ENCODE measurements at places on chromosomes 6 and 20. TPM values are rescaled to one million over a fixed set of nuclear protein-coding genes. Genes with fewer than 3 reads are reported as not detected.

GRCh38 chr6:158022749-158023596 lies 41.3 kb downstream of the SYNJ2 start:
- no peak for DNase-seq

GRCh38 chr20:62734881-62735280 lies 26.2 kb downstream of the NTSR1 start:
- no peak for DNase-seq

GRCh38 chr6:104638841-104639290 lies 220.9 kb downstream of the HACE1 start:
- no peak for DNase-seq

GRCh38 chr6:90253631-90254030 lies 43.0 kb downstream of the BACH2 start:
- DNase-seq: peak; percentile 61

DNA sequence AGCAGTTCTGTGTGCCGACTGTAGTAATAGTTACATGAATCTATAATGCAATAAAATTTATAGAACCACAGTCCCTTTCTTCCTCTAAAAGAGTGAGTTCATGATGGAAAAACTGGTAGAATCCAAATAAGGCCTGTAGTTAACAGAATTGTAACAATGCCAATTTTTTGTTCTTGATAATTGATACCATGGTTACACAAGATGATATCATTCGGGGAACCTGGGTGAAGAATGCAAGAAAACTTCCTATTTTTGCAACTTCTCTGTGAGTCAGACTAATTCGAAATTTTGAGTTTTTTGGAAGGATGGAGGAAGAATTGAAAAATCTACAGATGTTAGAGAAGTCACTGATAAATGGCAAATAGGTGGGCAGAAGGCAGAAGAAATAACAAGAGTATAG lies 381.8 kb downstream of the CDKAL1 start:
- peak; percentile 48 for DNase-seq

BEND6 gene
- total RNA-seq: 10.6 TPM

- DNase-seq: peak; percentile 69
Measured at GRCh38 chr6:107152638-107153430, 37.5 kb upstream of the BEND3 start.

GRCh38 chr6:98324446-98324845 lies 509.9 kb upstream of the POU3F2 start:
- no peak for DNase-seq

- peak; percentile 46 for DNase-seq
Measured at GRCh38 chr6:53679446-53679933, 13.9 kb upstream of the KLHL31 start.

DNA sequence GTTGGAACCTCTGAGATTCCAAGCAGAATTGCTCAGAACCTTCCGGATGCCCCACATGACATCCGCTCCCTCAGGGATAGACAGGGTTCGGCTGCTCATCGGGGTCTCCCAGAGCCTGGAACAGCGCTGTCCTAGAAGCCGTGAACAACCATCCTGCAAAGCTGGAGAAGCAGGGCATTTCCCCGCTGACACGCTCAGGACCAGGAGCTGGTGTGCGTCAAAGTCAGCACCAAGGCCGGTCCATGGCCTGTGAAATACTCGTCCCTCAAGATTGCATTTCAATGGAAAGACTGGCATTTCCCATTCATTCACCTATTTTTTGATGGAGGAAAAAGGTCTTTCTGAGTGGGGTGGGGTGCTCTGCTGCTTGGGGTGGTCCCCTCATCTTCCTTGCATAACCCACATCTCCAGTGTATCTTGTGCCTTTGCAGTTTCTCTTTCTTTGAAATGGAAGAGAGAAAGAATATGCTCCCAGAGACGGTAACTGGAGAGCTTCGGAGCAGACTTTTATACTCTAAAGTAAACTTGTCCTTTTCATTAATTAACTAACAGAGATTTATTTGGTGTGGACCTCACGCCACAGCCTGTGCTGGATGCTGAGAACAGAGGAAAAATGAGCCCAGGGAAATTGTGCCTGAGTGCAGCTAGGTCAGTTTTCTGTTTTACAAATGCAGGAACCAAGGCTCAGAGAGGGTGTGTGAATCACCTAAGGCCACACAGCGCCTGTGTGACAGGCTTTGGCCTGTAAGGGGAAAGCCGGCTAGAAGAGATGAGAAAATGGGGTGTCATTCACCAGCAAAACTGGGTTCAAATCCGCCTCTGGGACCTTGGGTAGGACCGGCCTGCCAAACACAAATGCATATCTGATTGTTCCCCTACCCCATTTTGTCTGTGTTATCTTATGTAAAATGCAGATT lies 52.4 kb downstream of the RBM38 start:
- DNase-seq: no peak

- no peak for DNase-seq
Measured at GRCh38 chr6:144418959-144419545, 133.9 kb downstream of the UTRN start.

MATN4 gene
- total RNA-seq: not detected

DNA sequence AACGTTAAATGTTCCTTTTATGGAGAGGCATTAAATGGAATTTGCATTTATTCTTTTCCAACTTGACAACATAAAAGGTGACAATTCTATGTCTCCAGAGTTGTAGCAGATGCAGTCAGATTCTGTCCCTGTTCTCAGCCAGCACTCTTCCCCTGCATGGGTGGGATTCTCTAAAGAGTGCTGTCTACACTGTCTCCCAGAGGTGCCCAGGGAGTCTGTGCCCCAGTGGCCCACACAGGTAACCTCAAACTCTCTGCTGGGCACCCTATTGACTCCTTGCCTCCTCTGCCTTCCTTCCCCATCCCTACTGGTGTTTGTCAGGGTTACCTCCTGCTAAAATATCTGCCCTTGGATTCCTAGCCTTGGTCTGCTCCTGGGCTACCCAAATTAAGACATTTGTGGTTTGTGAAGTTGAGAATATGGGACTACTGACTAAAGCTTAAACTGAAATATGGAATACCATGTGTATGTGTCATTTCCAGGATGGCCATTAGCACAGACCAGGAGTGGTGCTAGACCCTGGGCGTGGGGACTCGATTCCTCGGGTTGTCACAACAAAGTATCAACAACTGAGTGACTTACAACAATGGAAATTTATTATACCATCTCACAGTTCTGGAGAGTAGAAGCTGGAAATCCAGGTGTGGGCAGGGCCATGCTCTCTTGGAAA lies 284.7 kb downstream of the CDH26 start:
- DNase-seq: peak; percentile 35

DNA sequence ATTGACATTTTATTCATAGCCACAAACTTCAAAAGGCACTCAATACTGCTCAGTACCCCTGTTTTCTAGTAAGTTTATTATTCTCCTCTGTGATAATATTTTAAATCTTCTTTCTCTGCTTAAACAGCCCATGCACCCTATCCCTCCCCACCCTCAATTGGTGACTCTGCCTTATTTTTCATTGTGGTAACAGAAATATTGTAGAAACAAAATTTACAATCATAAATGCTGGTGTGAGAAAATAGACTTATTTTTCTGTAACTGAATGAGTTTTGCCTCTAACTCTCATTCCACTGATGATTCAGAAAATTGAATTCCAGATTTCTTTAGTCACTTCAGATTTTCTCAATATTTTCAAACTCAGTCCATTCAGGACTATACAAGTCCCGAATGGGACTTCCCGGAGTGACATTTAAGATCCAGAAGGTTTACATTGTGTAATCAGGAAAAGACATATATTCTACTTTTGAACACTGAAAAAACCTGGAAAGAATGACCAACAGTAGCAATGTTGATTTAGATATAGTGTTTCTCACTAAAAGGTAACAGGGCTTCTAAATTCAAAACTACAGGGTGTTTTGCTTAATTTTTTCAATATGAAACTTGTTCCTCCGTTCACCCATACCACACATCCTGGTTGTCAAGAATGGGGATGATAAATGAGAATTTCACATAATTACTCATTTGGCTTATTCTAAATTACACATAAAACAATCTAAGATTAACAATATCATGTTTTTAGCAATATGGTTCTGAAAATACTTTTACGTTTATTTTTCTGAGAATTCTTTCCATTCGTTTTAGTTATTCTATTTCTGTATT lies 34.8 kb upstream of the UST start:
- DNase-seq: peak; percentile 57

DNA sequence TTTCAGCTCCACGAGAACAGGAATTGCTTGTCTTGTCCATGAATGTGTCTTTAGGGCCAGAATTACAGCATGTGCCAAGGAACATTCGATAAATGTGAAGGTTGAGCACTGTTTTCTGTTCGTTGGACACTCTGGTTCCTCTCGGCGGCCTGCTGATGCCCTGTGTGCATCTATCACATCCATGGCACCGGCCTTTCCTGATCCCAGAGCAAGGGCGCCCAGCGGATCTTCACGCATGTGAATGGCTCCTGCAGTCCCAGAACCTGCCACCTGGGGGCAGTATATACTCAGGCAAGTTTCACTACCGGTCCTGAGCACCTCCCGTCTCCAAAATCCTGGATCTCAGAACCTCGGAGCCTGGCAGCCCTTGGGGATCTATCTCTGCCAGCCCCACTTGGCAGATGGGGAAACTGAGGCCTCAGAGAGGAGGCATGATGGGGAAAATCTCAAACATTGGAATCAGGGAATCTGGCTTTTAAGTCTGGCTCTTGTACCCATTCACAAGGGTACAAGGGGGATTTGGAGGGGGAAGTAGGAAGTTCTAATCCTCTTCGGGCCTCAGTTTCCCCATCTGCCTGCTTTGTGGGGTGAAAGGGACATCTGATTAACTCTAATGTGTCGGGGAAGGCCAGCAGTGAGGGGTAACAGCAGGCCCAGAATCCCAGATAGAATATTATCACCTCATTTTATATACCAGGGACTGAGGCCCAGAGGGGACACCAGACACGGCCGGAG lies 4.3 kb upstream of the CEBPB start:
- DNase-seq: peak; percentile 76

LAMP5 gene
- under 0.01 TPM for total RNA-seq

DNA sequence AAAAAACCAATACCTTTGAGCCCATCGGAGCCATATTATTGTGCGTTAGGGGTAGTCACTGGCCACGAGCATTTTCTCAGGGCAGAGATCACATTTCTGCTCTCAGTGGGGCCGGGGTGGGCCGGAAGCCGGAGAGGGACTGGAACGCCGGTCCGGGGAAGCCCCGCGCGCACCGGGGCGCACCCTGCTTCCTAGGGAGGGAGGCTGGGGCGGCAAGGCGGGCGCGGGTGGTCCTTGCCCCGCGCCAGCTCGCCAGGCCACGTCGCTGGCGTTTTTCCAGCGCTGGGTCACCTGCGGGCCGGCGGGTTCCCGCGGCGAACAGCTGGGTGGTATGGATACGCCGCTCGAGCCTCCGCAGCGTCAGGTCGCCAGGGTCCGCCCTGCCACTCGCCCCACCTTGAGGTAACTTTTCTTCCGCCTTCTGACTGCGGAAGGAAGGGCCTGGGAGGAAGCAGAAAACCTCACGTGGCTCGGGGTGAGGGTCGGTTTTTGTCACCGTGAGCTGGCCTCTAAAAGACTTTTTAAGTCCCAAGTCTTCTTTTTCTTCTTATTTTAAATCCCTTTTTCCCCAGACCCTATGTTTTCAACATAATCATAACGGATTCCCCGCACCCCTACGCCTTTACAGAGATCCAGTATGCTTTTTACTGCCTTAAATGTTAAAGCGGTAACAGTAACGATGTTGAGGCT lies 2.7 kb upstream of the EEF1A1 start:
- peak; percentile 16 for DNase-seq

HLA-DOA gene
- total RNA-seq: not detected

GRCh38 chr6:103273048-103273447 lies 1586.7 kb downstream of the HACE1 start:
- no peak for DNase-seq

All from IMR-90 (cell line).